Stimulated activated effector memory CD8-positive, alpha-beta T cell treated with anti-CD3 and anti-CD28 coated beads, Interleukin-12 subunit alpha, Interleukin-12 subunit beta, amount 100 ng/mL, for 72 hours (primary cell): ENCODE measurements at places on chromosomes 16 and 17.

DNA sequence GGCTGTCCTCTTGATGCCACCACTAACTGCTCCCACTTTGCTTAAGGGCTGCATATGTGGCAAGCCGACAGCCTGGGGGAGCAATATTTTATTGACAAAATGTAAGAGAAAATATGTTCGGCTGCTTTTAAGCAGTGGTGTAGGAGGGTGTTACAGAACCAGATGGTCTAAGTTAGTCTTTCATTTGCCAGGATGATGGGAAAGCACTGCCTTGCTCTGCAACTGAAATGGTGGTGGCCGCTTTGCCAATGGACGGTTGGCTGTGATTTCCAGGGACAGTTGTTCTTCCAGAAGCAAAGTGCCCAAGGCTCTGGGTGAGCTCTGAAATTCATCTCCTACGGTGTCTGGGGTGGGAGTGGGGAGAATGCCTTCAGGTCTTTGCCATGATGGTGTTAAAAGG is 469.3 kb downstream of the TOX3 start:
- no peak for DNase-seq

GRCh38 chr16:24198807-24199533 is 57.2 kb upstream of the CACNG3 start:
- no peak for DNase-seq

- DNase-seq = no peak
Observed at GRCh38 chr17:63405741-63406261, 40.3 kb downstream of the CYB561 start.

DNA sequence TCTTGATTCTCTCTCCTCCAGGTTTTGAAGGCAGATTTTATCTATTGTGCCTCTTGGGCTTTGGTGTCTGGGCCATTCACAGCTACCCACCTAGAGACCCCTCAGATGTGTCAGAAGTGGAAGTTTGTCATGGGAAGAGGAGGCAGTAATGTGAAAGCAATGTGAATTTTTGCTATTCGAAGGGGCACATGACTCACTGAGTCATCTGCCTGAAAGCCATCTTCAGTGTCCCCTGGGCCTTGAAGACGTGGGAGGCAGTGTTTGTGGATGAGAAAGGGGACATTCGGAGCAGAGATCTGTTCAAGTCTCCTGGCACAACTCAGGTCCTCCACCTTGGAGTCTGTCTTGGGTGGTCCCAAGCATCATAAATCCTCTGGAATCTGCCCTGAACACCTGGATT is 530.2 kb downstream of the NPIPA7 start:
- DNase-seq = no peak

GRCh38 chr16:71264299-71264698 is 24.9 kb downstream of the CMTR2 start:
- DNase-seq = no peak

- peak; percentile 86 for DNase-seq
Observed at GRCh38 chr16:75433732-75434413, 570 bp upstream of the CFDP1 start.

DNA sequence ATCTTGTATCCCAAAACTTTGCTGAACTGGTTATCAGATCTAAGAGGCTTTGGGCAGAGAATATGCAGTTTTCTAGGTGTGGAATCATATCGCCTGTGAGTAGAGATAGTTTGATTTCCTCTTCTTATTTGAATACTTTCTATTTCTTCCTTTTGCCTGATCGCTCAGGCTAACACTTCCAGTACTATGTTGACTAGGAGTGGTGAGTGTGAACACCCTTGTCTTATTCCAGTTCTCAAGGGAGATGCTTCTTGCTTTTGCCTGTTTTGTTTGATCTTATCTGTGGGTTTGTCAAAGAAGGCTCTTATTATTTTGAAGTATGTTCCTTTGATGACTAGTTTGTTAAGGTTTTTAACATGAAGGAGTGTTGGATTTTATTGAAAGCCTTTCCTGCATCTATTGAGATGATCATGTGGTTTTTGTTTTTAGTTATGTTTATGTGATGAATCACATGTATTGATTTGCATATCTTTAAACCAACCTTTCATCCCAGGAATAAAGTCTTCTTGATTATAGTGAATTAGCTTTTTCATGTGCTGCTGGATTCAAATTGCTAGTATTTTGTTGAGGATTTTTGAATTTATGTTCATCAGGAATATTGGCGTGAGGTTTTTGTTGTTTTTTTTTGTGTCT is 17.0 kb upstream of the CCL13 start:
- no peak for DNase-seq

DNA sequence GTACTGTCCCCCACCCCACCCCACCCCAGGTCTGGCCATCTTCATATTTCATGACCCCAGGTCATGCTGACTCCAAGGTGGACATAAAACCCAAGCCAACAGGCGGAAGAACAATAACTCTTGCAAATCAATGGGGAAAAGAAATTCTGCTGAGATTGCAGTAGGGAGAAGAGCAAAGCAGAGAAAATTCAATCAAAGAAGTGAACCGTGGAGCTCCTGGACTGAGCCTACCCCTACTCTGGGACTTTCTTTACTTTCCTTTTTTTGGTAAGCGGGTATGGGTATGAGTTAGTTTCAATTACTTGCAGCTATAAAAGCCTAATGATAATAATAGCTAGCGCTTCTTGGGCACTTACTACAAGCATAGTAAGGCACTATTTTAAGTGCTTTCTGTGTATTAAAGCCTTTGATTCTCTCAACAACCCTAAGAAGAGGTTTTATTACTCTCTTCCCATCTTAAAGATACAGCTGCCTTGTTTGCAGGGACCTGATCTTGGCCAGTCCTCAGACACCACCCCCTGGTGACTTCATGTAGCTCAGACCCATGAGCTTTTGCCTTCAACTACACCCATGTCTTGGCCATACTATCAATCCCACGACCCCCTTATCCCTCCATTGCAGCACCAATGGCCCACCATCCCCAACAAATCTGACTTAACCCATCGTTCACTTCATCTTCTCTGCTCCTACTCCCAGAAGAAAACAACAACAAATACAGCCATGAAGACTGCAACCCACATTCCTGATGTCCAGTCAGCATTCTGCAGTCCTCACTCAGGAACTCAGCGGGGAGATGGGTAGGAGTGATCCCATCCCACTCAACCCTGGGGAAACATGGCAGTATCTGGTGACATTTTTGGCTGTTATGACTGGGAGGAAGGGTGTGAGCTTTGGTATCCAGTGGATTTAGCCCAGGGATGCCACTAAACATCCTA is 4.4 kb downstream of the GGA2 start:
- DNase-seq = no peak

DNA sequence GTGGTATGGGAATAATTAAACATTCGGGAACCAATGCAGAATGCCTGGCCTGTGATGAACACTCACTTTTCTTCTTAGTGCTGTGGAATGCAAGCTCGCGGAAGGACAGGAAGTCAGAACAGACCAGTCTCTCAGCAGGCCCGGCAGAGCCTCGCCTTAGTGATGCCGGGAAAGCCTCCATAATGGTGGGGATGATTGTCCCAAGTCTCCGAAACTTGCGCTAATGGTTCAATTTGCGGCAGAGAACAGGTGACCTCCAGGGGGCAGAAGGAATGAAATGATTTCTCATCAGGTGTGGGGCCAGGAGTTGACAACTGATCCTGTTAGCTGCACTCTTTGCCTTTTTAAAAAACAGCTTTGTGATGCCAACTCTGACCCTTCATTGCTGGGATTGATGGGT is 170.6 kb downstream of the GSG1L start:
- DNase-seq = no peak

DNA sequence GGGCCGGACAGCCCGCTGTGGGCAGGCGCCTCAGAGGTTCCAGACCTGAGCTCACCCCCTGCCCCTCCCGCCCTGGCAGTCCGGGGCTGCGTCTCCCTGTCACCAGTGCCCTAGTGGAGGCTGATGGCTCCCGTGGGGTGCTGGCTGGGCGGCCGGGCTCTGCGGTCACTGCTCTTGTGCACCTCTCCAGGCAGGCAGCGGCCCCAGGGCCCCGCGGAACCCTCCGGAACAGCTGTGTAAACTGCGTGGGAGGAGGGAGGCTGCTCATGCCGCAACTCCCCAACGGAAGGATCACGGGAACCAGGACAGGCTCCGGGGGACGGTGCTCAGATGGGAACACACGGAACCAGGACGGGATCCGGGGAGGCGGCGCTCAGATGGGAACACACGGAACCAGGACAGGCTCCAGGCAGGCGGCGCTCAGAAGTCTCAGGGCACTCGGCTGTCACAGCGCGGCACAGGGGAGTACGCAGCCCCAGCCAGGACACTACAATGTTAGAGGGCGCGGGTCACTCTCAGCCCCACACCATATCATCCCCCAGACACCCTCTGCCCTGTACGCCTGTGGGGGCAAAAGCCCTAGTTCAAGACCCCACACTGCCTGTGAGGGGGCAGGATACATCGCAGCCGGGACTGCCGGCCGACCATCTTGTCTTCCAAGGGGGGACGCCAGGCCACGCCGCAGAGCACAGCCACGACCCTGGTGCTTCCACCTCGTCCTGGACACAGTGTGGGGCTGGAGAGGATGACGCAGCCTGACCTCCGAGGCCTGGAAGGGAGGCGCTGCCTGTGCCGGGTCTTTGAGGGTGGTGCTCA is 74.0 kb upstream of the GNG13 start:
- DNase-seq = no peak

- no peak for DNase-seq
Observed at GRCh38 chr16:12026741-12027490, 50.4 kb downstream of the SNX29 start.

GRCh38 chr17:58357312-58358297 is 5.6 kb upstream of the SUPT4H1 start:
- DNase-seq = no peak

- no peak for DNase-seq
Observed at GRCh38 chr16:2530629-2531318, 434 bp downstream of the CEMP1 start.

GRCh38 chr16:75308011-75308410 is 56.6 kb upstream of the BCAR1 start:
- no peak for DNase-seq

GRCh38 chr17:7767405-7768021 is 50.0 kb downstream of the DNAH2 start:
- DNase-seq = no peak

DNA sequence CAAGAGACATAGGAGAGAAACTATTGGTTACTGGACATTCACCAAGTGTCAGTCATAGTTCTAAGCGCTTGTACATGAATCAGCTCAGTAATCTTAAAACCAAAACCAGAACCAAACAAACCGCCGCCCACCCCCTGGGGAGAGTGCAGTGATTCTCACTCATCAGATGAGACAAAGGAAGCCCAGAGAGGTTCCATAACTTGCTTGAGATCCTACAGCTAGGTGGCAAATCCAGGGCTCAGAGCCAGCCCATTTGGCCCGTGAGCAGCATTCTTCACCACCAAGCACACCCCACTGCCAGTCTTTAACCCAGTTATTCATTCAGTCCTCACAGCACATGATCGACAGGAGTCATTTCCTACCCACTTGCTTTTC is 37.2 kb upstream of the RGS9 start:
- peak; percentile 90 for DNase-seq

GRCh38 chr16:8722025-8722348 is 47.6 kb downstream of the ABAT start:
- no peak for DNase-seq
